NCI-H1417 (cell line): ENCODE measurements at places on chromosomes 11 and 22.

GRCh38 chr11:117903505-117904382 lies 25.5 kb downstream of the TMPRSS13 start:
- no peak for DNase-seq

GRCh38 chr22:32217465-32217864 lies 12.6 kb upstream of the RFPL2 start:
- no peak for DNase-seq

DNA sequence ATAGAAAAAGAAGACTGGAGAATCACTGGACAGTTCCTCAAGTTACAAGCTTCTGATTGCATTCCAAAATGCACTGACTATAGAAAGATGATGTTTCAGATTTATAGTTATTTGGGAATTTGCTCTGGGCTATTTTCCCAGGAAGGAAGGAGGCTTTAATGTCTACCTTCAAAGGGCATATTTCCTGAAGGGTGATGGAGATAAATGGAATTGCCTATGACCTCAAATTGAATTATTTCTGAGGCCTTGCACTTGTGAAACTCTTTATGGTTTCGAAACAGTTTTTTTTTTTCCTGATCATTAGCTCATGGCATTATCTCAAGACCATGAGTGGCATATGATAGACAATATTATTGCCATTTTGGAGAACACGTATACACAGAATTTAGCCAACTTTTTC lies 333.9 kb downstream of the METTL15 start:
- DNase-seq: no peak

- no peak for DNase-seq
Measured at GRCh38 chr11:101241160-101241795, 111.7 kb upstream of the PGR start.

- peak; percentile 39 for DNase-seq
Measured at GRCh38 chr22:42905217-42905616, 48.1 kb upstream of the ARFGAP3 start.

- DNase-seq: no peak
Measured at GRCh38 chr11:121933694-121934093, 182.3 kb downstream of the BLID start.

DNA sequence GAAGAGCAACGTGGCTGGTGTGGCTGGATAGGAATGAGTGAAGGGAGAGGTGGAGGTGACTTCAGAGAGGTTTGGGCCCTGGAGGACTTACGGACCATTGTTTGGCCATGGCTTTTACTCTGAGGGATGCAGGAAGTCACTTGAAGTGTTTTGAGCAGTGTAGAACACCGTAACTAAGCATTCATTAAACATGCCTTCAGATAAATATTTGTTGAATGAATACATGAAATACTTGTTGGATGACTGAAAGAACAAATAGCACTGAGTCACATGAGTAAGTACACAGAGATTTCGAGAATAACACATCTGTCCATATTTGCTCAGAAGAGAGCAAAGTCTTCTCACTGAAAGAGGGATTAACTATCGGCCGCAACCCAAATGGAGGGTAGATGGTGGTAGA lies 182.7 kb upstream of the SNX19 start:
- no peak for DNase-seq

GRCh38 chr11:16215352-16215751 lies 141.0 kb downstream of the SOX6 start:
- DNase-seq: no peak

- DNase-seq: no peak
Measured at GRCh38 chr11:117160826-117161225, 16.7 kb downstream of the PAFAH1B2 start.

- DNase-seq: no peak
Measured at GRCh38 chr11:47527186-47527585, 25.7 kb downstream of the CELF1 start.

DNA sequence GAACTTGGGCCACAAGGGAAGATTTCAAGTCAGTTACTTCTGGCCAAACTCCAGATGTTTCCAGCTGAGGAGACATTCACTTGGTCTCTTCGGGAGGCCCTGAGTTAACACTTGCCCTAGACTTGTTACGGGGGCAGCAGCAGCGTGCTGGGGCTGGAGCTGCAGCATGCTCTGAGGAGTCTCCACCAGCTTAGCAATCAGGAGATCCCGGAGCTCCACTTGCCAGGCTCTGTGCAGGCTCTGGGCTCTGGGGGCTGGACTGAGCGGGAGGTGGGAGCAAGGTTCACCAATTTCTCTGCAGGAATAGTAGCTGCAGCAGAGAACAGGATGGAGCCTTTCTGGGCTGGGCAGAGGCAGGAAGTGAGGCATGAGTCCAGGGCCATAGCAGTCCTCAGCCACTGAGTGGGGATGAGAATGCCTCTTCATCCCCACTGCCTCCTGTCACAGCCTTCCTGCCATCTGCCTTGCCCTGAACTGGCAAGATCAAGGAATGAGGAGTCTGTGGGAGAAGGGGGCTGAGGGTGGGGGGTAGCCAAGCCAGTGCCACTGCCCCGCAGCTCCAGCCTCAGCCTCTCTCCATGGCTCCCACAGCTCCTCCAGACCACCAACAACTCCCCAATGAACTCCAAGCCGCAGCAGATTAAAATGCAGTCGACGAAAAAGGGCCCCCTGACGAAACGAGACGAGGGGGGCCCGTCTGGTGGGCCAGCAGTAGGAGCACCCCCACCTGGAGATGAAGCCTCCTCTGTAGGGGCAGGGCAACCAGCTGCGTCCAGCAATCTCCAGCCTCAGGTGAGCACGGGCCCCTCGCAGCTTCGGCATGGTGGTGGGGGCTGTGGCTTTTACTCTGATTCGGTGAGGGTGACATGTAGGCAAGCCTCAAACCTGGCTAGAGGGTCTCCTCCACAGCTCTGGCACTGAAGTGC lies 23.4 kb downstream of the GTPBP1 start:
- no peak for DNase-seq

GRCh38 chr11:125188021-125188420 lies 23.5 kb downstream of the PKNOX2 start:
- no peak for DNase-seq

DNA sequence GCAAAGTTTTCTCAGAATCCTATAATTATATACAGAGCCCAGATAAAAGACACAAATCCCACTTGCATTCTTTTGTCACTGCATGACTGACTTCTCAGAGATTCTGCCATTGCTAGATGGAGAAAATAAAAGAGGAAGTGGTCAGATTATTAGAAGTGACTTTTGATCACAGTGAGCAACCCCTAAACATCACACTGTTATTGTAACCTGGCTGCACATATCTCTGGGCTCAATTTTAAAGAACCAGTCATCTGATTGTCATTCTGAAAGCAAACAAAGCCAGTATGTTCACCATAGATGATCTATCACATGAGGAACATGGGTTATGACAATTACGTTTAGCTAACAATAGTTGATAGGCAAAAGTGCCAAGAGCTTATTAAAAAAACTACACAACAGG lies 47.8 kb downstream of the COPB1 start:
- no peak for DNase-seq

DNA sequence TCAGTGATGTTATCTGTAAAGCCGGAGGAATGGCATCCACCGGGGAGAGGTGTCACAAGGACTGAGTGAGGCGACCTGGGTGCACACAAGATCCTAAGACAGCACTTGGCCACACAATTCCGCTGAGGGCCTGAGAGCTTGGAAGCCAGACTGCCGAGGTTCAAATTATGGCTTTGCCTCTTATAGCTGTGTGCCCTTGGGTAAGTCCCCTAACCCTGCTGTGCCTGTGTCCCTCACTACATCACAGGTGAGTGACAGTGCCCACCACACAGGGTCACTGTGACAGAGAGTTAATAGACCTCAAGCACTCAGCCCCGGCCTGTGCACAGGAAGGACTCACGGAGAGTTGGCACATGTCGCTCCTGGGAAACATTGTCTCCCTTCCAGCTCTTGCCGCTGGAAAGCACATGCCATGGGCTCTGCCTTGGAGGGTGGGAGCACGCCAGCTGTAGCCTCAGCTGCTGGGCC lies 592 bp downstream of the RHOD start:
- no peak for DNase-seq

DNA sequence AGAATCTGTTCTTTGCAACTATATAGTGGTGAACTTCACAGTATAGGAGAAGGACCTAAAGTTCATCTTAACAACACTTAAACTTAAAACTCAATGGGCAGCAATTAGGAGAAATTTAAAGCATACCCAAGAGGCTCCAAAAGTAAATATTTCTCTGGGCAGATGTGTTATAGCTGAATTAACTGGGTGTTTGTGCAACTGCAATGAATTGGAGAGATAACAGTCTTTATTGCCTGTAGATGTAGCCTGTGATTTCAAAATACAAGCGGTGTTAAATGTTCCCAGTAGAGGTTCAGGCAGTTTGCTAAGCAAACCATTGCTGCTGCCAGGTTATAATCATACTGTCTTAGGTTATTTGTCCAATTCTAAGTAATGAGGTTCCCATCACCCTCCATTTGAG lies 294.1 kb upstream of the MTNR1B start:
- no peak for DNase-seq
